ENCODE measurements at places on chromosomes 4 and X.

DNA sequence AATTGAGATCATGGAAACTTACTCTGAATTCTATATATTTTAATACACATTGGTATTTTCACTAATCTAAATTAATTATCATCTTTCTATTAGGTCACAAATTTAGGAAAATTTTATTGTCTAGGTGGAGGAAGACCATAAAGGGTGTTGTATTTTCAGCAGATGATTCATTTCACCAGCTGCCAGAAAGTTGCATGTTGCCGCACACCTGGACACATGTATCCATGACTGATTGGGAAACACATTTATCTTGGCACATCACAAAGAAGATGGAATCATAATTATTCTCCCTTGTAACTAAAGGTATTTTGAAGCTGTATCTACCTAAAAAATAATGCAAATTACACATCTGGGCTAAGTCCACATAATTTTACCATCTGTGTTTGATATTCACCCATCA, 33.1 kb downstream of the SLC7A11 start:
- DNase-seq, result no peak

GRCh38 chr4:186159613-186160012, 31.8 kb upstream of the CYP4V2 start:
- DNase-seq, result no peak

DNA sequence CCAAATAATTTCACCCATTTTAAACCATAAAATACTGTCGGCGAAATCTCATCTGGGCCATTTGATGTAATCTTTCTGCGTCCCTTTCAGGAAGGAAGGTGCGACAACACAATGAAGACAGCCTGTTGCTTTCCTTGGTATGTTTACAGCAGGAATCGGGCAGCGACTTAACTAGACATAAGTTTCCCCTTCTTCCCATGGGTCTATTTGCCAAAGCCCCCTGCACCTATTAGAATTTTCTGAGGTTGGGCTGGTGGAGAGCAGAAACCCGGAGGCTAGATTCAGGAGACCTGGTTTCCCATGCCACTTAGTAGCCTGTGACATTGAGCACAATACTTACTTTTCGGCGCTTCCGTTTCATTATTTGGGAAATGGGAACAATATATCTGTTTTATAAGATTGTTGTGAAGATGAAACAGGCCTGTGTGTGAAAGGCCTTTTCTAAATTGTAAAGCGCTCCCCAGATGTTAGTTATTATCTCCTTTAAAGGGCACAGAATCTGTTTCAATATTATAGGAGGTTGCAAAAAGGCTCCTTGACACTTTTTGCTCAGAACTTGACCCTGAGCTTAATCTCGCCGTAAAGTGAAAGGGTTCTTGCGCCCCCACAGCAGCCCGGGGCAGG, 552 bp upstream of the AFF1 start:
- no peak for DNase-seq

GRCh38 chrX:48940404-48940955, 16.9 kb downstream of the OTUD5 start:
- no peak for DNase-seq

DNA sequence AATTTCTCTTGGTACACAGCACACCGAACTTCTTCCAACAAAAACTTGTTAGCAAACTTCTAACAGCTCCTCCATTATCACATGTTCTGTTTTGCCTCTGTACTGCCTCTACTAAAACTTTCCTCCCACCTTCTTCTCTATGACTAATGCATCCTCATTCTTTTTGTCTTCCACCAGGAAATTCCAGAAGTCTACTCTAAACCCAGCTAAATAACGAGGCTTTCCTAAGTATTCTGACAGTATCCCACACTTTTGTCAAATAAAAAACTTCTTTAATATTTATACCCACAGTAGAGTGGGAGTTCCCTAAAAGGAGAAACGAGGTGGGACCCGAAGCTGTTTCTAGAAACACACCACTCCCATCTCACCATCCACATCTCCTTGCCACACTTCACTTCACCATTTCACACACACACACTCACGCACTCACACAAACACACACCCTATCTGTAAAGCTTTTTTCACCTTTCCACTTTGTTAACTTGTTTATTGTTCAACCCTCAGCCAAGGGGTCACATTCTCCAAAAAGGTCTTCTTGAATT, 280.3 kb downstream of the ARAP2 start:
- no peak for DNase-seq

- DNase-seq, result no peak
Measured at GRCh38 chr4:37836838-37837440, 10.5 kb downstream of the PGM2 start.

- DNase-seq, result no peak
Measured at GRCh38 chr4:174334628-174335027, 50.9 kb downstream of the CEP44 start.

GRCh38 chr4:84666439-84666838, 83.5 kb downstream of the CDS1 start:
- no peak for DNase-seq

DNA sequence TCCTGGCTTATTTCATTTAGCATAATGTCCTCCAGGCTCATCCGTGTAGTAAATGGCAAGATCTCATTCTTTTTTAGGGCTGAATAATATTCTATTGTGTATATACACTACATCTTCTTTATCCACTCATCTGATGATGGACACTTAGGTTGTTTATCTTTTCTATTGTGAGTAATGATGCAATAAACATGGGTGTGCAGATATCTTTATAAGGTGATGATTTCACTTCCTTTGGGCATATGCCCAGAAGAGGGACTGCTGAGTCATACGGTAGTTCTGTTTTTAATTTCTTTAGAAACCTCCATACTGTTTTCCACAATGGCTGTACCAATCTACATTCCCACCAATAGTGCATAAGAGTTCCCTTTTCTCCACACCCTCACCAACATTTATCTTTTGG, 317.6 kb upstream of the CNKSR2 start:
- no peak for DNase-seq
